ENCODE measurements at places on chromosomes 4 and X.

DNA sequence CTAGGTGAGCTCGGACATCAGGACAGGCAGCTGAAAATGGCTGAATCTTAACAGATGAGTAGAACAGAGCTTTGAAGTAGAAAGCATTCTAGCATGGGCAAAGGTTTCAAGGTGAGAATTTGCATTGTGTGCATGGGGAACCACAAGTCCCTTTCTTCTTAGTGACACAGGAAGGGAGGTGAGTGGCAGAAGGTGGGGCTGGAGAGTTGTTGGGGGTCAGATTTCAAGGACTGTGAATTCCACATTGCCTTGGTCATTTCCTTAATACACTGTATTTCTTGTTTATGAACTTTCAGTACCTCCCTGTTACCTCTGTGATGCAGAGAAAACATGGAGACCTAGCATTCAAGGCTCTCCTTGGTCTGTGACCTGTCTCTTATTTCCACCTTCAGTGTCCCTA lies 4.1 kb downstream of the APEX2 start:
- no peaks in the 10 kb centered on the region for H3K27me3 ChIP-seq
- H3K27ac ChIP-seq: no peak overlapping the region
- H3K4me1 ChIP-seq: peaks cover 43% of the 10 kb centered on the region
- H3K4me3 ChIP-seq: no peak overlapping the region
- H3K36me3 ChIP-seq: peaks cover 50% of the 10 kb centered on the region
- DNase-seq: no peak

GRCh38 chr4:73573794-73574528 lies 46.3 kb downstream of the RASSF6 start:
- no peaks in the 10 kb centered on the region for H3K36me3 ChIP-seq
- no peaks in the 10 kb centered on the region for H3K27me3 ChIP-seq
- DNase-seq: peak; percentile 41
- no peaks in the 10 kb centered on the region for H3K4me1 ChIP-seq
- H3K27ac ChIP-seq: no peak overlapping the region

DNA sequence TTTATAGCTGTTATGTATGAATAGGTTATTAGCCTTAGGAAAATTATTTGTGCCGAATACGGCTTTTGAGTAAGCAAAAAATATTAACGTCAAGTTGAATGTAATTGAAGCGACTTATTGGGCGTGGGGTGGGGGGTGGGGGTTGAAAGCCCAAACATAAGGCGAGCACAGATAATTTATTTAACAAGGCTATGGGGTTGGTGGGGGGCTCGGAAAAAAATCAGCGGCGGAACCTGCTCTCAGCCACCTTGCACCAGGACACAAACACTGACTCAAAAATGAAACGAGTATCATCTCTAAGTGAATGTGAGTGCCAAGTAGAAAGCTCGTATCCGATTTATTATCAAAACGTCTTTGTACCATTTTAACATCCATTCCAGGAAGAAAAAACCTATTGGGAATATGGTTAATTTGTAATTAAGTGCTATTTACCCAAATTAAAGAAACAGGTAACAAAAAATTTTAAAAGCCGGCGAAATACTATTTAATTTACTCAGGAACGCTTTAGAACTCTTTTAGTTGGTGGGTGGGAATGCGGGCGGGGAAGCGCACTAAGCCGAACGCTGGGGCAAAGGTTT lies 902 bp upstream of the LARP1B start:
- H3K36me3 ChIP-seq: peaks cover 1% of the 10 kb centered on the region
- H3K4me3 ChIP-seq: peak overlapping the region; percentile 80

DNA sequence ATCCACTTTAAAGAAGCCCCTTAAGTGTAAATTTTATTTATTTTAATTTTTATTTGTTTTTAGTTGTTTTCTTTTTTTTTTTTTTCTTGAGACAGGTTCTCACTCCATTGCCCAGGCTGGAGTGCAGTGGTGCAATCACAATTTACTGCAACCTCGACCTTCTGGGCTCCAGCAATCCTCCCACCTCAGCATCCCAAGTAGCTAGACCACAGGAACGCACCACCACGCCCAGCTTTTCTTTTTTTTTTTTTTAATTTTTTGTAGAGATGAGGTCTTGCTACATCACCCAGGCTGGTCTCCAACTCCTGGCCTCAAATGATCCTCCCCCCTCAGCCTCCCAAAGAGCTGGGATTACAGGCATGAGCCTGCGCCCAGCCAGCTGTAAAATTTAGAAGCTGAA lies 6.0 kb downstream of the SAT1 start:
- peaks cover 21% of the 10 kb centered on the region for H3K4me1 ChIP-seq
- DNase-seq: no peak
- no peaks in the 10 kb centered on the region for H3K27me3 ChIP-seq
- H3K27ac ChIP-seq: no peak overlapping the region
- H3K4me3 ChIP-seq: no peak overlapping the region
- H3K36me3 ChIP-seq: peaks cover 22% of the 10 kb centered on the region

DNA sequence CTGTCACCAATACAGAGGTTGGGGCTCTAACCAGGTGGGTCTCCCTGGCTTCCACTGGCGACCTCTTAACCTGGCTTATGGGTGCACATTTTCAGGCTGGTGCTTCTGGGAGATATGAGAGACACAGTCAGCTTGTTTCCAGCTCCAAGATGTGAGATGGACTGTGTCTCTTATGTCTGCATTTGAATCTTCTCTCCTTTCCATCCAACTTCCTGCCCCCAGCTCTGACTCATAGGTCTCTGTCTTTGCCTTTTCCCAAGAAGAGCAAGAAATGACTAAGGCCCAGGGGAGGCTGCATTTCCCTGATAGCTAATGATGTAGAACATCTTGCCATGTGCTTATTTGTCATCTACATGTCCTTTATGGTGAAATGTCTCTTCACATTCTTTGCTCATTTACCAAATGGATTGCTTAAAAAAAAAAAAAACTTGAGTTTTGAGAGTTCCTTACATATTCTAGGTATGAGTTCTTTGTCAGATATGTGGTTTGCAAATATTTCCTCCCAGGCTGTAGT lies 3.2 kb upstream of the UXT start:
- no peak overlapping the region for H3K4me3 ChIP-seq
- no peaks in the 10 kb centered on the region for H3K27me3 ChIP-seq
- peaks cover 23% of the 10 kb centered on the region for H3K4me1 ChIP-seq
- H3K36me3 ChIP-seq: peaks cover 18% of the 10 kb centered on the region
- DNase-seq: no peak
- peak overlapping the region; percentile 2 for H3K27ac ChIP-seq

- no peak overlapping the region for H3K27ac ChIP-seq
- no peaks in the 10 kb centered on the region for H3K36me3 ChIP-seq
- no peak for DNase-seq
- H3K27me3 ChIP-seq: no peaks in the 10 kb centered on the region
Observed at GRCh38 chr4:86092684-86093083, 267.2 kb downstream of the MAPK10 start.

GRCh38 chr4:128068918-128069317 lies 7.8 kb downstream of the LARP1B start:
- H3K27ac ChIP-seq: no peak overlapping the region
- H3K4me1 ChIP-seq: peaks cover 2% of the 10 kb centered on the region
- peaks cover 1% of the 10 kb centered on the region for H3K36me3 ChIP-seq
- no peaks in the 10 kb centered on the region for H3K27me3 ChIP-seq
- peak; percentile 22 for DNase-seq

DNA sequence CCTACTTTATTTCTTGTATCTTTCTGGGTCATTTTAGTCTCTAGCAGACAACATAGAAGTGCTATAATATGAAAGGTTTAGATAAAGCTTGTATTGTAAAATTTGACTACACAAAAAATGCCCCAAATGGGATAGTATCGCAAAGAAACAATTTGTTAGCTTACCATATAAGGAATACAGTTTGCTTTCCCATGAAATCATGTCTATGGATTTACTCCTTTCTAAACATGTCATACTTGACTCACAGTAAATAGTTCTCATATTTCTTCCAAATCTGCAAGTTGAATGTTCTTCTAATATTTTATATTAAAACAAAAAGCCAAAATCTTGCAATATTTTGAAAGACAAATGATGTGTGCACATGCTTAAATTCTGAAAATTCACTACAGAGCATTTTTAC lies 103.9 kb downstream of the PPA2 start:
- DNase-seq: no peak
- no peaks in the 10 kb centered on the region for H3K27me3 ChIP-seq
- H3K4me3 ChIP-seq: no peak overlapping the region
- no peak overlapping the region for H3K27ac ChIP-seq

DNA sequence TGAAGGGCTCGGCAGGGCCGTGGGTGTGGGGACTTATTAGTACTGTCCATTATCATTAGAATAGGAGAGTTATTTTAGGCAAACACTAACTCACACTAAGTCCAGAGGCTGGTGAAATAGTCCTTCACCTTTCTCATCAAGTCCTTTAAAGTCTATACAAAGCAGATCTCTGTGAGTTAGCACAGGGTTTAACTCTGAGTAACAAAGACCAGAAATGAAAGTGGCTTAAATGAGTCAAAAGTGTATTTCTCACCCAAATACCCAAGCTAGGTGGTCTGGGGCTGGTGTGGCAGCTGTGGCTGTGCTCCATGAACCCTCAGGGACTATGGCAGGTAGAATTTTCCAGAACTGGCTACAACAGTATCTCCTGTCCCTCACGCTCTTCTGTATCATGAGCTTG lies 263.2 kb downstream of the BCOR start:
- no peaks in the 10 kb centered on the region for H3K27me3 ChIP-seq
- DNase-seq: no peak
- H3K36me3 ChIP-seq: no peaks in the 10 kb centered on the region

- H3K4me1 ChIP-seq: no peaks in the 10 kb centered on the region
- DNase-seq: no peak
Observed at GRCh38 chrX:140799216-140799615, 89.7 kb downstream of the LINC00632 start.

GRCh38 chr4:150329373-150329772 lies 251.1 kb downstream of the DCLK2 start:
- H3K27me3 ChIP-seq: no peaks in the 10 kb centered on the region
- peaks cover 10% of the 10 kb centered on the region for H3K4me1 ChIP-seq
- no peak overlapping the region for H3K27ac ChIP-seq
- H3K4me3 ChIP-seq: no peak overlapping the region

DNA sequence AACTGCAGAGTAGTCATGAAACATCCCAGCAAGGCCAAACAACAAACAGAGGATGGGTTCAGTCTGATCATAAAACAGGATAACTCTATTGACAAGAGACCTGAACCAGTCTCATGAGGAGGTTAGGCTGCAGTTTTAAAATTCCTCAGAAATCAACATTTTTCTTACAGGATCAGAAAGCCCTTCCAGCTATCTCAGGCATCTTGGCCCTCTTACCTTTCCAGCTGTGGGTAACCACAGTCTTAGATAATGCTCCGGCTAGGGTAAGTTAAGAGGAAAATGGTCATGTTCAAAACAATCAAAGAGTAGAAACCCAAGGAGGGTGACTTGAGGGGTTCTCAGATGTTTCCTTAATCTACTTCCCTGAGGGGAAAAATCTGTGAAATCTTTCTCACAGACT lies 5.1 kb downstream of the CTSO start:
- no peaks in the 10 kb centered on the region for H3K36me3 ChIP-seq
- peaks cover 9% of the 10 kb centered on the region for H3K4me1 ChIP-seq
- H3K4me3 ChIP-seq: no peak overlapping the region

GRCh38 chr4:182449930-182450439 lies 206.8 kb downstream of the TENM3 start:
- DNase-seq: no peak
- no peak overlapping the region for H3K4me3 ChIP-seq

- H3K36me3 ChIP-seq: peaks cover 54% of the 10 kb centered on the region
- H3K4me1 ChIP-seq: peaks cover 14% of the 10 kb centered on the region
- H3K27ac ChIP-seq: peak overlapping the region; percentile 89
- no peak overlapping the region for H3K4me3 ChIP-seq
- no peaks in the 10 kb centered on the region for H3K27me3 ChIP-seq
Observed at GRCh38 chr4:88489100-88489761, 32.3 kb downstream of the HERC5 start.

DNA sequence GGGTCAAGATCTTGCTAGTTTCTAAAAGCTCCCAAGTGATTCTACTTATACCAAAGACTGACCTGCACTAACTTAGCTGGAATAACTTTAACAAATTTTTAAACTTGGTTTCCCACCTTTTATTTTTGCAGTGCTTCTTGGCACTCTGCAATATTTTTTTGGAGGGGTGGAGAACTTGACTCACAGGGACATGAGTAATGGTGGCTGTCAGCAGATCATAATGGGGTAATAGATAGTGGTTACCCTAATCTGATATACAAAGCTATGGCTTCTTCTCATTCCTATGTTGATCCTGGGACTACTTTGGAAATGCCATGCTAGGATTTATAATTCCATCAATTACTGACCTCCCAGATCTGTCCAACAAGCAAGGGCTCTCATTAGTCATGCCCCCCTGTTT lies 295.7 kb downstream of the GPAT3 start:
- no peak overlapping the region for H3K4me3 ChIP-seq
- no peaks in the 10 kb centered on the region for H3K27me3 ChIP-seq
- H3K36me3 ChIP-seq: no peaks in the 10 kb centered on the region
- no peak for DNase-seq
- H3K27ac ChIP-seq: no peak overlapping the region
- no peaks in the 10 kb centered on the region for H3K4me1 ChIP-seq

GRCh38 chr4:3176367-3177229 lies 72.4 kb upstream of the MSANTD1 start:
- no peak overlapping the region for H3K4me3 ChIP-seq
- no peaks in the 10 kb centered on the region for H3K27me3 ChIP-seq
- DNase-seq: no peak

DNA sequence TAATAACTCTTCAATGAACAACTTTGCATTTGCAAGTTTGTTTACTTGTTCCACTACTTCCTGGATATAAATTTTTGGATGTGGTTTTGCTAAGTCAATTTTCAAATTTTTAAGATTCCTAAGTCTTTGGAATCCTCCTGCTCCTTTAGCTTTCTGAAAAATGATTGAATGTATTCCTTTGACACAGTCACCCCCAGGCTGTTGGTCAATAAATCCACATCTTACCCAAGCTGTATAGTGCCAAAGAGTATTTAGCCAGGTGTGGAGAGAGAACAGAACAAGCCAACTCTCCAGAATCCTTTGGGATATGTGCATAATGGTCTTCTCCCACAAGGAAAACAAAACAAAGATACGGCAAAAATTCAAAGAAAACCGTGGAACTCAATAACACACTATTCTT lies 56.9 kb upstream of the INTU start:
- no peaks in the 10 kb centered on the region for H3K36me3 ChIP-seq
- no peak overlapping the region for H3K4me3 ChIP-seq
- H3K27me3 ChIP-seq: no peaks in the 10 kb centered on the region
- no peak for DNase-seq
- H3K27ac ChIP-seq: no peak overlapping the region

- H3K4me1 ChIP-seq: no peaks in the 10 kb centered on the region
- H3K4me3 ChIP-seq: no peak overlapping the region
- peaks cover 7% of the 10 kb centered on the region for H3K27me3 ChIP-seq
- H3K27ac ChIP-seq: no peak overlapping the region
- no peak for DNase-seq
- no peaks in the 10 kb centered on the region for H3K36me3 ChIP-seq
Observed at GRCh38 chr4:52846502-52846901, 15.6 kb upstream of the RASL11B start.

GRCh38 chr4:126973201-126973600 lies 659.6 kb upstream of the INTU start:
- no peak overlapping the region for H3K4me3 ChIP-seq
- no peaks in the 10 kb centered on the region for H3K27me3 ChIP-seq
- no peak overlapping the region for H3K27ac ChIP-seq
- H3K4me1 ChIP-seq: no peaks in the 10 kb centered on the region

All from activated CD8-positive, alpha-beta T cell treated with anti-CD3 and anti-CD28 coated beads, Interleukin-2, amount 10 ng/mL, durations not matched to agents 7 days and 5 days (primary cell).